Ecto neural progenitor cell (in vitro differentiated cells): ENCODE measurements at places on chromosomes 6 and 20.
A peak's percentile ranks its signal among the peaks of the same experiment; 100 is the strongest.

GRCh38 chr6:148932731-148933130 is 185.9 kb downstream of the UST start:
- DNase-seq, result no peak

DNA sequence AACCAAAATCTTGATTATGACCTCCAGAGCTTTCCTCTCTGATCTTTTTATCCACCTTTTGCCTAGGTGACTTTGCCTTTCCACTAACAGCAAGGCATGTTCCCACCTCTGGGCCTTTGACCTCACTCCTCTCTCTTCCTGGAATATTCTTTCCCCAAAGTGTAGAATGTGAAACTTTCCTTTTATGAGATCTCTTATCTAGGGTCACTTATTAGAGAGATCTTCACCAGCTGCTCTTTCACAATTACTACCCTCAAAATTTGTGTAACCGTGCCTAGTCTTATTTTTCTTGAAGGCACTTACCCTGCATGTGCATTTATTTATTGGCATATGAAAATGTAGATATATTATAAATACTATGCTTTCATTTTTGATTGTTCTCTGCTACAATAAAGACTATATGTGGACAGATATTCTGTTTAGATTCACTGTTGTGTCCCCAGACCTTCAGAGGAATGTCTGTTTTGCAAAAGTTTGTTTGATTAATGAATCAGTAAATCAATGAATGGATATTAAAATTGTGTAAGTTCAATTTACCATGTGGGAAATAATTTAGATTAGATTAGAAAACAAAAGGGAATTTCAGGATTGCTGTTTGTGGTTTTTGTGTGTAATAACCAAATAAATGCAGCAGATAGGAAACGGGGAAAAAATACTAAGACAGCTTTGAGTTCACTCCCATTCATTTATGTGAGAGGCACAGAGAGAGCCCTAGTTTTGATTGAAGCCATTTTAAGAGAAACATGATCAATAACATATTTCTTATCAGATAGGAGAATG is 207.0 kb downstream of the ADGB start:
- DNase-seq, result no peak

DNA sequence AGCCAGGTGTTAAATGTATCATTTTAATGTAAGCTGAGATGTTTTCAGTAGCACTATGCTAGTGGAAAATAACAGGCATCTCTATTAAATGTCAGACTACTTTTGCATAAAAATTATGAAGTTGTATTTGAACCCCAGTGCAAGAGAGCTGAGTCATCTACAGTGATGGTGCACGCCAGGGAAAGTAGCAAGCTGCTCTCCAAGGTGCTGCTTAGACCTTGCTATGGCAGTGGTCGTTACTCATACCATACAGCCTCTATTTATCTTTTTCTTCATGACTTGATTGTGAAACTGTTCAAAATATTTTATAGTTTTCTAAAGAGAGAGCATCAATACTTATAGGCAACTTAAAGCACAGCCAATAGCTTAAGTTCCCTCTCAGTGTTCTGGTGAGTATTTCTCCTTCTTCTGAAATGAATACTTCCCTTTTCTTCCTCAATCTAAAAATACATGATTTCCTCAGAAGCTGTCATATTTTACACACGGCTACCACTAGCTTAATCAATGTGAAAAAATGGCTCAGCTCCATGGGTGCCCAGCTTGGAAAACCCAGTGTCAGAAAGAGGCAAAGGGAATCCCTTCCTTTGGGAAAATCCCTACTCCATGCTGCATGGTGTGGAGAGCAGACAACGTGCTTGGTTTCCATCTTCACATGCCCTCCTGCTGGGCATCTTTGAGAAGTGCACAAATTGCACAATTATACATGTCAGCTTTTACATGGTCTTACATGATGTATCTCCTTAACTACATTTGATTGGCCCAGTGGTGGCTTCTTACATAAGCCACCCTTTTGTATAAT is 105.6 kb downstream of the ELOVL4 start:
- no peak for DNase-seq

DNA sequence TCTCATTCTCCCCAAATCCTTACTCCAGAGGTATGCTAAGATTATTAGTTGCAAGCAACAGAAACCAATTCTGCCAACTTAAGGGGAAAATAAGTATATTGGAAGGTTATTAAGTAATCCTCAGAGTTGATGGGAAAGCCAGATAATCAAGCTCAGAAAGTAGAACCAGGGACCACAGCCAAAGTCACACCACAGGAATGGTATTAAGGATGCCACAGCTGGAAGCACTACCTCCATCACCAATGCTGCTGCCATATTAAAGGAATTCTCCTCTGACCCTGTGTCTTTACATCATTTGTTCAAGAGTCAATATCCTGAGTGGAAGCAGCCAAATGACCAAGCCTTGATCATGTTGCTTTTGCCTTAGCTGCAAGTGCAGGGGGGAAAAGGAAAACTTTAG is 9.9 kb downstream of the PROCR start:
- no peak for DNase-seq

DNA sequence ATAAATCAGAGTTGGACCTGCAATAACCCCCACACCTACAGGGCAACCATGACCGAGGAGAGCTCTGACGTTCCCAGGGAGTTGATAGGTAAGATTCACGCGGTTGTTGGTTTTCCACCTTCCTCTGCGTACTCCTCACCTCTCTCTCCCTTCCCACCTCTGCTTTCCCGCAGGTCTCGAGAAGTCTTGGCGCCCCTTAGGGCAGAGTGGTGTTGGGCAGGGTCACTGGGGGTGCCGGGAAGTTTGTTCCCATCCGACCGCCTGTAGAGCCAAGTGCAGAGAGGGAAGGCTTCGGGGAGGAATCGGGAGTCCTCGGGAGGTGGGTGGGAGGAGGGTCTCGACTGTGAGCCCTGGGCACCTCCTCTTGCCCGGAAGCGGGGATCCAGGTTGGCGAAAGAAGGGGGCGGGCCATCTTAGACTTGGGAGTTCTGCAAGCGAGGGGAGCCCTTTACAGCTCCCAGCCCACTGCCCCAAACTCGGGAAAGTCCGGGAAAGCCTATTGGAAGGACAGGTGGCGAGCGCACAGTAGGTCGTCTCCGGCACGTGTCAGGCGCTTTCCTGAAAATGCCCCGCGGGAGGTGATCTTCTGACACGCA is 672 bp downstream of the CARMIL1 start:
- peak; percentile 61 for DNase-seq

DNA sequence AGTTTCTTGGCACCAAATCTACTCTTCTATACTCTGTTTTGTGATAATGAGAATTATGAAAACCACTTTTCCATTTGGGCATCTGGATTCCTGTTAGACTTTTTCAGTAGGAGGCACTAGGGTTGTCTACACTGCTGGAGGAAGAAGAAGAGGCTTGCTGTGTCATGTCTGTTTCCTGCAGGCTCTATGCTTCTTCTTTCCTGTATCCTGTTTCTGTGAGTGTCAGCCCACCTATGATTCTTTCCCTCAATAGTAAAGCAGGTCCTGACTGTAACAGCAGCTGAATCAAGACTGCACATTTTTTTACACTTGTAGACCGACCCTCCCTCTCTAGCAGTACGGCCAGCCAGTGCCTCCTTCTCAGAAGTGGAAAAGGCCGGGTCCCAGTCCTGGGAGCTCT is 603.9 kb downstream of the HDGFL1 start:
- no peak for DNase-seq

GRCh38 chr6:40727271-40727670 is 140.1 kb upstream of the LRFN2 start:
- no peak for DNase-seq

DNA sequence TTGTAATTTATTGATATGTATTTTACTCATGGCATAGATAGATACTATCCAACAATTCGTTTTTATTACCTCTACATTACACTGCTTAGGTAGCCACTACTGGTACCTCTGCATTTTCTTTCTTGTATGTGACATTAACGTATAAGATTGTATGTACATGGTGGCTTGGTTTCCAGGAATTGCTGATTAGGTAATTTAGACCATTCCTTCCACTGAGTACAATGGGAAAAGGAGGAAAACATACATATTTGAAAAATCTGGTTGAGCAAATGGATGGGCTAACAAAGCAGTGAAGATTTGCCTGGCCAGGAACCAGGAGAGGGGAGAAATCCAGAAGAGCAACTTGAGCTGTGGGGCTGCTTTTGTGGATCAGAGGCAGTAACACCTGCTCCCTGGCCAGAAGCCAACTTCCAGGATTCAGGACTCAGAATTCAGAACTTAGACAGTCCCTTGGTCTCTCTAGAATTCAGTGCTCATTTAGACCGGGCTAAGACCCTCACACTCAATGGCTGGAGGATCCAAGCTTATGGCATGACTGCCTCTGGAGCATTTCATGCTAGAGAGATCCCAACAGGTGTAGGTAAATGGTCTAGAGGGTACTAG is 17.9 kb upstream of the MICB start:
- no peak for DNase-seq

DNA sequence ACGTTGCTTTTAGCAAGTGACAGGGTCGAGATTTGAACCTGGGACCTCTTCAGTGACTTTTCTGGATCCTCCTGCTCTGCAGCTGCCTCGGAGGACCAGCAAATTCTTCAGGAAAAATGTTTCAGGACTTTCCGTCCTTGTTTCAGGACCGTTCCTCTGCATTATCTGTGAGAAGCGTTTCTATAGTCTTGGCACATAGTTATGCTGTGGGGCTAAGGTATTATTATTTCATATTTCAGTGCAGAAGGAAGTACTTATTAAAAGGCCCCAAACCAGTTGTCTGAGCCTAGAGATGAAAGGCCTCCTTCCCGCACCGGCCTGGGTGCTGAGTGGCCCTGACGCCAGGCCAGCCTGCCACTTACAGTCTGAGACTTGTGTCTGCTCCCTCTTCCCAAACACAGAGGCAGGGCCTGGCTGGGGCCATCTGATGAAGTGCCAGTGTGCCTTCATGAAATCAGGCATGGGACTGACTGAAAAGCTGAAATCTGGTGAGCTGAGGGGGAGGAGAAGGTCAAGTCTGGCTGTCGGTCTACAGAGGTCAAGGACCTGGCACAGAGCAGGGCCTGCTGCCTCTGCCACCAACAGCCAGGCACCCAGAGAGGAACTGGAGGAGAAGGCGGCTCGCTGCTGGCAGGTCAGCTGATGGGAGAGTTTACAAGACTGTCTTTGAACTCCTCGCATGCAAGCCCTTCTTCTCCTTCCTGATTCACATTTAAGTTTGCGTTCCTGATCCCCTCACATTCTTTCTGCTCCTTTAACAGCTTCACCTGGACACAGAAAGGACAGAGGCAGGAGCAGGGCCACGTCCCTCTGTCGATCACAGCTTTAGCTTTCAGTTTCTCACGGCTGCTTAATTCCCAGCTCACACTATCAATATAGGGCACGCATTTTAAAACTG is 8.9 kb upstream of the QKI start:
- no peak for DNase-seq

DNA sequence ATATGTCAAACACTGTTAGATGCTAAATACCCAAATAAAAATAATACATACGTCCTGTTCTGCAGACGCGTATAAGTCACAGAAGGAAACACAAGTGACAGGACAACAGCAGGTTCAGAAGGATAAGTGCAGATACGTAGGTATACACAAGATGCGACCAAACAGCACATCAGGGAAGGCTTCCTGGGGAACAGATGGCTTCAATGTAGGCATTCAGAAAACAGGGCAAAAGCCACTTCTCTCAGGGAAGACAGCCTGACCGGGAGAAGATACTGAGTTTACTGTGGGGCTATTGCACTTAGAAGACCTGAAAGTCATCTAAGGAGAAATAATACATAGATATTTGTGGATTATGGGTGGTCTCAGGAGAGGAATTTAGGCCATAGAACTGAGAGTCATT is 1.9 kb downstream of the HLA-DPA1 start:
- DNase-seq, result no peak

DNA sequence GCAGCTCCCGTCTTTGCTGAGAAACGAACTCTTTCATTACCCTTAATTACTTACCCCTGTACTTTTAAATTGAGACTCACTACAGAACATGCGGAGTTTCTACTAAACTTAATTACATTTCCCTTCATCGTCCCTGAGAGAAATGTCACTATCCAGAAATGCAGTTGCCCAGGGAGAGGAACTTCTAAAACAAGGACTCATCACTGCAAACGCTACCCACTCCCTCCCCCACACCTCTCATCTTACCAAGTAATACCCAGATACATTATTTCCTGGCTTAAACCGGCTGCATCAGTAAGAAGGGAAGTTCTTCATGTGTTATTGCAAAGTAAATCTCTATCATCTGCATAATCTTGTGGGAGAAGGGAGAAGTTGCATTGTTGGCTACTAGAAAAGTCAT is 138.3 kb downstream of the IPCEF1 start:
- no peak for DNase-seq

GRCh38 chr6:35605600-35605999 is 83.1 kb downstream of the FKBP5 start:
- DNase-seq, result no peak

GRCh38 chr20:53252002-53252401 is 279.8 kb downstream of the TSHZ2 start:
- DNase-seq, result no peak

- DNase-seq, result no peak
Measured at GRCh38 chr6:154916857-154917256, 78.3 kb upstream of the TIAM2 start.

- DNase-seq, result no peak
Measured at GRCh38 chr6:152404936-152405595, 232.1 kb downstream of the SYNE1 start.

DNA sequence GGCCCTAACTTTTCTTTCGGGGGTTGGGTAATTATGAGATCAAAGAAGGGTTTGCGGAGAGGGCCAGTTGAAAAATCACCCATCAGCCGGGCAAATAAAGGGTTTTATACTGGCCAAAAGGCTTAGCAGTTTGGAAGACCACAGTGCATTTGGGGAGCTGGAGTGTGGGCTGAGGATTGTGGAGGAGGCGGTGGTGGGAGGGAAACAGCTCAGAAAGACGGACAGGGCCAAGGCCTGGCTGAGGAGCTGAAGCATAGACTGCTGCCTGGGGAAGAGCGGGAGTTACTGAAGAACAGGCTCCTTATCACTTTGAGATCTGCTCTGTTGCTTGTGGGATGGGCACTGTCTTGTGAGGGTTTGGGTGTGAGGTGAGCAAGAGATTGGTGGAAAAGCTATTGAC is 144.2 kb downstream of the CARMIL1 start:
- no peak for DNase-seq

GRCh38 chr20:17617212-17617867 is 47.5 kb downstream of the DSTN start:
- peak; percentile 79 for DNase-seq

DNA sequence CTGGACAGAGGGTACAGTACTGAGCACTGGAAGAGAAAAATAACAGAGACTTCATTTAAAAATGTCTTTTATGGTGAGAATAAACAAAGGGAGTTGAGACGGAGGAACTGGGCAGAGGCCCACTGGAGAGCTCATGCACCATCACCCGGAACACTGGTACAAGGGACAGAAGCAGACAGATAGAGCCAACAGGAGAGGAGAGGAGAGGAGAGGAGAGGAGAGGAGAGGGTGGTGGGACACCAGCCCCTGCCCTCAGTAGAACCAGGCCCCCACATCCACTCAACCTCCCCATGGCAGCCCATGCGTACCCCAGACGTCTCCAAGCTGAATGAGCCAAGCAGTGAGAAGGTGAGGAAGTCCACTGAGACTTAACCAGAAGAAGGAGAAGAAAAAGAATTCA is 390.5 kb upstream of the CNR1 start:
- no peak for DNase-seq

- DNase-seq, result no peak
Measured at GRCh38 chr20:45085867-45086266, 15.1 kb downstream of the KCNS1 start.
